GM23338 (cell line): ENCODE measurements at places on chromosomes 11 and 22. TPM values are rescaled to one million over a fixed set of nuclear protein-coding genes. Genes with fewer than 3 reads are reported as not detected.

The BTG4 gene
- total RNA-seq = 0.31 TPM in 1 of 2 replicates, not detected in the other

The TRPC6 gene
- 0.47 and 4.4 TPM in 2 replicates for total RNA-seq

The SGSM1 gene
- total RNA-seq = 4.2 and 4.7 TPM in 2 replicates

The C11orf86 gene
- total RNA-seq = 0.21 TPM in 1 of 2 replicates, not detected in the other

The TRIM6 gene
- total RNA-seq = 49.0 and 50.8 TPM in 2 replicates

The SLC1A2 gene
- total RNA-seq = 1.7 and 2.8 TPM in 2 replicates

The C22orf23 gene
- 0.38 TPM in 1 of 2 replicates, not detected in the other for total RNA-seq

The RAB3IL1 gene
- total RNA-seq = 2.7 and 4.0 TPM in 2 replicates

The GRM5 gene
- 0.23 and 0.45 TPM in 2 replicates for total RNA-seq

The CNGA4 gene
- total RNA-seq = not detected in 2 replicates

The NPAS4 gene
- total RNA-seq = 0.35 and 0.97 TPM in 2 replicates
